ENCODE measurements at places on chromosomes 2 and 18.

GRCh38 chr18:67776929-67777328 is 260.4 kb upstream of the DSEL start:
- no peak for DNase-seq

DNA sequence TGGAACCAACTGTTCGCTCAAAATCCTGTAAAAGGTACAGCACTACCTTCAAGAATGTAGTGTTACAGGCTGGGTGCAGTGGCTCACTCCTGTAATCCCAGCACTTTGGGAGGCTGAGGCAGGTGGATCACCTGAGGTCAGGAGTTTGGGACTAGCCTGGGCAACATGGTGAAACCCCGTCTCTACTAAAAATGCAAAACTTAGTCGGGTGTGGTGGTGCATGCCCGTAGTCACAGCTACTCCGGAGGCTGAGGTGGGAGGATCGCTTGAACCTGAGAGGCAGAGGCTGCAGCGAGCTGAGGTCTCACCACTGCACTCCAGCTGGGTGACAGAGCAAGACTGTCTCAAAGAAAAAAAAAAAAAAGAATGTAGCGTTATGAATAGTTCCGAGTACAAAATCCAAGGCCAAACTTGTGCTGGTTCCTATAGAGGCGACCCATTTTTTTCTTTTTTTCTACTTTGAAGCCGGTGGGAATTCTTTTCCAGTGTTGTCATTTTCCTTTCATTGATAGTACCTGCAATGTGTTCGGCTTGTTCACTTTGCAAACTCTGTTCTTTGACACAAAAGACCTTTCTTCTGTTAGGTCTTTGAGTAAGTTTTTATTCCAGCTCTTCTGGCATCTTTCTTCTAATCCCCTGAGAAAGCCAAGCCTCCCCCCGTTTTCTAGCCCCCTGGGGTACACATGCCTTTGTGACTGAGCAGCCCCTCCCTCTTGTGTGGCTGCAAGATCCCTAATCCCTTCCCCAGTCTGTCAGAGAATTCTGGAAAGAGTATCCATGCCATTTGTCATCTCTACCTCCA is 25.1 kb downstream of the INPP5D start:
- no peak for DNase-seq

GRCh38 chr18:36511791-36512352 is 214.4 kb downstream of the FHOD3 start:
- DNase-seq: no peak

DNA sequence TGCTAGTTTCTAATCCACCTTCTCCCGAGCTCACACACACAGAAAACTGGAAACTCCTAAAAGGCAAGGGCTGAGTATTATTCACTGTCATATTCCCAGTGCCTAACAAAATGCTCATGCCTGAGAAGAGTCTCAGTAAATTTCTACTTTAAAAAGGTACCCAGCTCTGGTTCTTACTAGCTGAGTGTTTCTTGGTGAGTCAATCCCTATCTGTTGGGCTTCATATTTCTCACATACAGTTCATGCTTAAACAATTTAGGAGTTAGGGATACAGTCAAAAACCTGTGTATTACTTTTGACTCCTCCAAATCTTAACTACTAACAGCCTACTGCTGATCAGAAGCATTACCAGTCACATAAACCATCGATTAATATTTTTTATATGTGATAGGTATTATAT is 204.9 kb downstream of the EN1 start:
- no peak for DNase-seq

- DNase-seq: no peak
These were observed 89.0 kb downstream of the GREB1L start for GRCh38 chr18:21331065-21331464.

DNA sequence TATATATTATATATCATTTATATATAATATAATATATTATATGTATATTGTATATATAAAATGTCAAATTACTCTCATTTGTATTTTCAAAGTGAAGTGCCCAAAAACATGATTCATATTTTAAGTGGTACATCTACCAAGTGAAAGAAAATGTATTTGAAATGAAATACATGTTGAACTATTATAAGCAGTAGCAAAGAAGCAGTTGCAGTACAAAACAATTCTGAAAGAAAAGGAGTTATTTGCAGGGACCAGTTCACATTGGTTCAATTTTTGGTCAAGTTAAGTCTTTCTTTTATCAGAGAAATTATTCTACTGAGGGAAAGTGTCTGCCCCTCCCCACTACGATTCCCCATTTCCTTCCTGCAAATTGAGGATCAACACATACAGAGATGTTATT is 51.9 kb downstream of the APLF start:
- DNase-seq: no peak

- DNase-seq: no peak
These were observed 725 bp downstream of the SLC66A2 start for GRCh38 chr18:79950515-79951341.

GRCh38 chr2:223044916-223045700 is 6.9 kb upstream of the KCNE4 start:
- DNase-seq: no peak

DNA sequence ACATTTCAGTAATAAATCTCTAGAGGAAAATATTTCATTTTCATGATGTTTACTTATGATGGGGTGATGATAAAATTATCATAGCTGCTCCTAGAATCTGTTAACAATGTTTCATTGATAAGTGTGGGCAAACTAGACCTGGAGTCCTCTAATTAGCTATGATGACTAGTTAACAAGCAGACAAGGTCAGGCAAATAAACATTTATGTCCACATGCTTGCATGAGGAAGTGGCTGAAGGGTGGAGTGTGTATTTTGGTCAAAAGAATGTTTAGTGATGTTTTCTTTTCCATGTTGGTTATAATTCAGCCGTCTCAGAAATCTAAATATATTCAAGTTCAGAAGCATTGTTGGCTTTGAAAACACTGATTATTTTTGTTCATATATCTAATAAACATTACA is 99.9 kb upstream of the FN1 start:
- no peak for DNase-seq

- no peak for DNase-seq
These were observed 24.1 kb downstream of the SKA1 start for GRCh38 chr18:50398947-50399346.

DNA sequence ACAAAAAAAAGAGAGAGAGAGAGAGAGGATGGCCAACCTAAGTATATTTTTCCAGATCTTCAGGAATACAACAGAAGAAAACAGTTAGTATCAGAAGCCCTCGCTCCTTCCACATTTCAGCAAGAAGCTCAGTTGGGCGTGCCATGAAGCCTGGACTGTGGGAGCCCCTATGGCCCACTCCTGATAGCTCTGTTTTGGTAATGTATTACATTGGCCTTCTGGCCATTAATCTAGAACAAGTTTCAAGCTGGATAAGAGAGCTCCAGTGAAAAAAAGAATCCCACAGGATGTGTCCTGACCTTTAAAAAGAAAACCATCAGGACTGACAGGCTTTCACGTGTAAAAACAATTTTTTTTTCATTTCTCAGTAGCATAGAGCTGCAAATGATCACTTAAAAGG is 197.9 kb downstream of the ICOS start:
- no peak for DNase-seq

DNA sequence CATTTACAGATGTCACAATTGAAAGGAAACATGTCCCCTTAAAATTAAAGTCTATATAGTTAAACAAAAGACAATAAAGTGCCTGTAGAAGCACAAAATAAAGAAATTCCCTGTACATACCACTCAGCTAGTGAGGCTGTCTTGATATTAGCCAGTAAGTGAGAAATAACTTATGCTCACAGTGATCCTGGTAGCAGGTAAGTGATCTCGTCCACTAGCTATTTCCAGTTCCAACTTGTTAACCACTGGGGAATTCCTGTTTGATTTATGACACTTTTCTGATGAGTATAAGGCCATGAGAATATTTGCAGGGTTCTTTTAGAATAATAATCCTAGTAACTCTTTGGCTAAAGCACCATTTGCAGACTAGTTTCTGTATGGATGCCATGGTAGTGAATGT is 127.9 kb upstream of the PGAP1 start:
- no peak for DNase-seq

GRCh38 chr18:9039441-9040071 is 62.9 kb upstream of the NDUFV2 start:
- DNase-seq: no peak

DNA sequence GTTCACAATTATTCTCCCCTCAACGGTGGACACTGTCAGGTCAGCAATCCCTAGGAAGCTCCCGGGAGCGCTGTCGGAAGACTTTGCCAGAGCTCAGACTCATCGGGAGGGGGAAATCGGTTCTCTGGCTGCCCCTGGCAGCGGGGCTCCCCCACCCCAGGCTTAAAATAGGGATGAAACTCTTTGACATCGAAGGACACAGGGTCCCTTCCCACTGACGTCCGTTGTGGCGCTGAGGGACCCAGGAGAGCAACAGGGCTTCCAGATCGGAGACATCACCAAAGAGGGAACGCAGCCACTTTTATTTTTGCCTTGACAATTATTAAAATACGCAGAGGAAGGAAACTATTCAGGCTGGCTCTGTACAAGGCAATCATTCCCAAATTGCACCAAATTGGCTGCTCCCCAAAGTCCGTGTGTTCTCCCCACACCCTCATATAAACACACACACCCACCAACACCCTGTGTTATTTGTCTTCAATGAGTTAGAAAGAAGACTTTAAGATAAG is 249.0 kb downstream of the CDH20 start:
- no peak for DNase-seq

DNA sequence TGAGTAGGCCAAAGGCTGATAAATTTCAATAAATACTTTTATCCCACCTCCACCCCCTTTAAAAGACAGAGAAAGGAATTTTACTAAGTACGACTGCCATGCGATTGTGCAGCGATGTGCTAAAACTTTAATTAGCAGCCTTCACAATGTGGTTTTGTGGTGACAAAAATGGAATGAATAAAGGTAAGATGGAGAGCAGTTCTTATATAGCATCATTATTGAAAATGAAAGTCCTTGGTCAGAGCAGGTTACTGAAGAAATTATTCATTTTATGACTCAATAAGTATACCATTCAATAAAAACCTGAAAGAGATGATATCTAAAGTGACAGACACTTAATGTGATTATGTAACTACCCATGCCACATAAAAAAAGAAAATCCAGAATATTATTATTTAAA is 33.2 kb upstream of the MTIF2 start:
- DNase-seq: no peak

DNA sequence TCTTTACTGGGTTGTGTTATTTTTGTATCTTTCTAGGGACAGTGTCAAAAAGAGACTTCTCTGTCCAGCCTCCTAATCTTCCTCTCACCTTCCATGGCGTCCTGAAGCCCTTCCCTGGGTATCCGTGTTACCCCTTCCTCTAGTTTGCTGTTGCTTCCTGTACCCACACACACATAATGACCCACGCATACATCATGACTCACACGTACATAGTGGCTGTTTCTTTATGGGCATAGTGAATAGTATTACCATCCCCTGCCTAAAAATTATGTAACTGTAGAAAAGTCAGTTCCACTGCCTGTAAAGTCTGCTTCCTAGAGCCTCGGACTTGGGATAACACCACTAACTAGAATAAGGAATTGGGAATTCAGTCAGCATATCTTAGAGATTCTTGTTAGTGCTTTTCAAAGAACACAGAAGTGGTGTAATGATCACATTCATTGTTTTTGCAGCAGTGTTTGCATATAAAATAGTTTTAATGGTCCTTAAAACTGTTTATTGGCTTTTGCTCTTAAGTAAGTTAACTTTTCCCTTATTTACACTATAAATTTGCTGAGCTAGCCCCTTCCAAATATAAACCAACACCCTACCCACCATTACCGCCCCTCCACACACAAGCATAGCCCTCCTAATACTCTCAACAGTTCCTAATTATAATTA is 308.4 kb upstream of the RAB12 start:
- no peak for DNase-seq

- DNase-seq: no peak
These were observed 1110.3 kb downstream of the DPP10 start for GRCh38 chr2:115552726-115553125.

DNA sequence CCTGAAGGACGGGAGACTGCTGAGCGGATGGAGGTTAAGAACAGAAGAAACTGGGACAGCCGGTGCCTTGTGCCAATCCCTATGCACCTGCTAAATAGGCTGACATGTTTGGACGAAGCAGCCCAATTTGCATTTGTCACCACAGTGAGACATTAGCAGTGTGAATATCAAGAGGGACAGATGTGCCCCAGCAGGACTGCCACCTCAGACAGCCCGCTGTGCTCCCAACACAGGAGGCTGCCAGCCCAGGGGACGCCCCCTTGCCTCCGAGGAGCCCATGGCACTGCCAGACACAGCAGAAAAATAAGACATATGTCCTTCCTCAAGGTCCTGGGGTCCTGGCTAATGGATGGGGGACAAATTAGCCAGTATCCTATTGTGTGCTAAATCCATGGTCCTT is 306.7 kb upstream of the POU3F3 start:
- DNase-seq: no peak

- no peak for DNase-seq
These were observed 734.9 kb downstream of the EPHA4 start for GRCh38 chr2:220837226-220837625.

GRCh38 chr2:64268330-64269048 is 124.3 kb upstream of the PELI1 start:
- DNase-seq: no peak

DNA sequence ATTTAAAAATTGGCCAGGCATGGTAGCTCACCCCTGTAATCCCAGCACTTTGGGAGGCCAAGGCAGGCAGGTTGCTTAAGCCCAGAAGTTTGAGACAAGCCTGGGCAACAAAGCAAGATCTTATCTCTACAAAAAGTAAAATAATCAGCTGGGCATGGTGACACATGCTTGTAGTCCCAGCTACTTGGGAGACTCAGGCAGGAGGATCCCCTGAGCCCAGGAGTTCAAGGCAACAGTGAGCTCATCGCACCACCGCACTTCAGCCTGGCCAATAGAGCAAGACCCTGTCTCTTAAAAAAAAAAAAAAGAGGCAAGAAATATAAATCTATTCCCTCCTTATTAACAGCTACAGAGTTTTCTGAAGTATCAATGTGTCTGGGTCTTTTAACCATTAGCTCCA is 51.9 kb downstream of the ESCO1 start:
- no peak for DNase-seq

GRCh38 chr18:57859314-57859713 is 56.2 kb upstream of the ATP8B1 start:
- no peak for DNase-seq

GRCh38 chr2:64955467-64955866 is 33.7 kb upstream of the SLC1A4 start:
- DNase-seq: no peak

Data from stimulated activated CD8-positive, alpha-beta memory T cell treated with anti-CD3 and anti-CD28 coated beads, Interleukin-15, amount 100 ng/mL, for 24 hours (primary cell).